Stimulated activated CD8-positive, alpha-beta memory T cell treated with anti-CD3 and anti-CD28 coated beads, Interleukin-4, amount 100 ng/mL, for 1 hour (primary cell): ENCODE measurements at places on chromosomes 7 and 10.

- no peak for DNase-seq
Measured at GRCh38 chr10:5334196-5334880, 30.4 kb upstream of the UCN3 start.

DNA sequence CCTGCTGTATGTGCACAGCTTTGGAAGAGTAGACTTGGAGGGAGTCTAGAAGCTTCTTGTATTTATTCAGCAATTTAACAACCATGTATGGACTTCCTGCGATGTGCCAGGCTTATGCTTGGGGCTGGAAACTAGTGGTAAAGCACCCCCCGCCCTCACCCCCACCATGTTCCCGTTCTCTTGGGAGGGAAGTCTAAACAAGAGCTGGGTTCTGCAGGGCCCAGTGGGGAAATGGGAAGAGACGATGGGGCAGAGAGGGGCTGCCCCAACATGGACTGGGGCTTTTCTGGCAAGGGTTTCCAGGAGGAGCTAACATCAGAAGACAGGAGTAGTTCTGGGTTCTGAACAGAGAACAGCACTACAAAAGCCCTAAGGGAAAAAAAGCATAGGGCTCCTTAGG lies 8.0 kb downstream of the RASSF4 start:
- DNase-seq, result no peak

- no peak for DNase-seq
Measured at GRCh38 chr10:128912568-128913311, 554.3 kb upstream of the MGMT start.

DNA sequence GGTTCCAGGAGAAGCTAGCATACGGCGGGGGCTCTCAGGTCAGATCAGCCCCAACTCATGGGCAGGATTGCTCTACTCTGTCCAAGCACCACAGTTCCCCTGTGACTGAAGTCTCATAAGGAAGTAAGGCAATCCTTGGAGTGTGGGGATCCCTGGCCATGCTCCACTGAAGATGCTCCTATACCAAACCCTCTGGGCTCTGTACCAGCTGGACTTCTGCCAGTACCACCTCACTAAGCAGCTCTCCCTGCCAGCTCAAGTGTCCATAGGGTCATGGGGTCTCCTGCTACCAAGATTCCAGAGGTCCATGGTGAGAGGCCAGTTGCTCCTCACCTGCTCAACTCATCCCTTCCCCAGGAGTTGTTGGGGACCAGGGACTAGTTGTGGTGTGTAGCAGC lies 355.7 kb upstream of the STEAP1 start:
- no peak for DNase-seq

- DNase-seq, result no peak
Measured at GRCh38 chr7:116510795-116511194, 11.3 kb downstream of the CAV2 start.

GRCh38 chr10:75283078-75283670 lies 47.4 kb upstream of the COMTD1 start:
- no peak for DNase-seq

GRCh38 chr10:128808921-128809440 lies 658.1 kb upstream of the MGMT start:
- no peak for DNase-seq

- no peak for DNase-seq
Measured at GRCh38 chr10:48724127-48724526, 39.5 kb downstream of the WDFY4 start.

DNA sequence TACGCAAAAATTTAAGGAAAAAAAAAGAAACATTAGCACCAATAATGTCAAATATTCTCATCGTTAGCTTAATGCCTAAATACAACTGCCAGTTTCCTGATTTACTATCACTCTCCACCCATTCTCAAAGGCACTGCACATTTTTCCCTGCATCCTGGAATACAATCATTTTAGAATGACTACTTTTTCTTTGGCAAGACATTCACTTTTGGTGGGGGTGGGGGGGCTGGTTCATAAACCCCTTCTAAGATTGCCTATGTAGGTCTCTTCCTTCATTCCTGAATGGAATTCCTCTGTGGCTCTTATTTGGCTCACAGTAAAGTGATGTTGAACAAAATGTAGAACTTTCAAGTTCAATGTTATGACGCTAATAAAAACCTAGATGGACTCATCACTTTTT lies 74.3 kb downstream of the RNLS start:
- no peak for DNase-seq

DNA sequence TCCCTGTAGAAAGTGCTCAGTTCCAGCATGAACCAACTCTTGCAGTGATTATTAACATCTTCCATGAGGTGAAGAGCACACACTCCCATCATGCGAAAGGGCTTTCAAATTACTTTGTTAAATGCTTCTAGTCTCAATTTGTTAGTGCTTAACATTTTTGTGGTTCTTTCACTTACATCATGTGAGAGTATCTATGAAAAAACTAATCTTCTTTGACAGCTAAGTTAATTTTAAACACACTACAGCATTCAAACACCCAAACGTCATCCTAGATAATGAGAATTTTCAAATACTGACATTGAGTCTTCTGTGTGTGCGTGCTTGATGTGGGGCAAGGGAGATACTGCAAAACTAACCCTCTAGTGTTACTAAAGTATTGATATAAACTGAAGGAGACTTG lies 84.8 kb downstream of the ETV1 start:
- no peak for DNase-seq

GRCh38 chr7:147170341-147171012 lies 1053.9 kb downstream of the CNTNAP2 start:
- DNase-seq, result no peak
